ENCODE measurements at places on chromosomes 2 and 18.

GRCh38 chr2:110657724-110658305, 20.0 kb downstream of the BUB1 start:
- DNase-seq = no peak

DNA sequence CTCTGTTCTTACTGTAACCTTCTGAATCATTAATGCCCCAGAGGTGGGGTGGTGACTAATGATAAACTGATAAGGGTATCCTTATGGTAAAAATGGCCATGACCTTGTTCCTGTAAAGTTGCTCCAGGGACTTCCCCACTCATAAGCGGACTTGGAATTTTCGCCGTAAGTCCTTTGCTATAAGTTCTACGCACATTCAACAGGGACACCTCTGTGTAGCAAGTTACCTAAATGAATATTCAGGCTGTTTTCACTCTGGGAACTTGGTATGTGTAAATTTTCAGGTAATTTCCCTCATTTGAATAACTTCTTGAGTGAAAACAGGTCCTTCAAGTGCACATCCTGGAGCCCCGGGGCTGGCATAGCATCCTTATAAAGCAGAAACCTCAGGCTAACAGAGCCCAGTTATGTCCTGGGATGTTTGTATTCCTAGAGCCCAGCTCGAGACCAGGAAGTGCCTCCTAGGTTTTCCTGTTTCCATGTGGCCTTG, 9.4 kb upstream of the AGFG1 start:
- DNase-seq = no peak

DNA sequence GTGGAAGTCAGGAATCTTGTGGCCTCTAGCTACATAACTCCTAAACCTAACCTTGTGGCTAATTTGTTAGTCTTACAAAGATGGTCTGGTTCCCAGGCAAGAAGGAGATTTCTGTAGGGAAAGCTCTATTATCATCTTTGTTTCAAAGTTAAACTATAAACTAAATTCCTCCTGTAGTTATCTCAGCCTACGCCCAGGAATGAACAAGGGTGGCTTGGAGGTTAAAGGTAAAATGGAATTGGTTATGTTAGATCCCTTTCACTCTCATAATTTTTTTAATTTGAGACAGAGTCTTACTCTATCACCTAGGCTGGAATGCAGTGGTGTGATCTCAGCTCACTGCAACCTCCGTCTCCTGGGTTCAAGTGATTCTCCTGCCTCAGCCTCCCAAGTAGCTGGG, 24.6 kb upstream of the PDK1 start:
- DNase-seq = no peak

DNA sequence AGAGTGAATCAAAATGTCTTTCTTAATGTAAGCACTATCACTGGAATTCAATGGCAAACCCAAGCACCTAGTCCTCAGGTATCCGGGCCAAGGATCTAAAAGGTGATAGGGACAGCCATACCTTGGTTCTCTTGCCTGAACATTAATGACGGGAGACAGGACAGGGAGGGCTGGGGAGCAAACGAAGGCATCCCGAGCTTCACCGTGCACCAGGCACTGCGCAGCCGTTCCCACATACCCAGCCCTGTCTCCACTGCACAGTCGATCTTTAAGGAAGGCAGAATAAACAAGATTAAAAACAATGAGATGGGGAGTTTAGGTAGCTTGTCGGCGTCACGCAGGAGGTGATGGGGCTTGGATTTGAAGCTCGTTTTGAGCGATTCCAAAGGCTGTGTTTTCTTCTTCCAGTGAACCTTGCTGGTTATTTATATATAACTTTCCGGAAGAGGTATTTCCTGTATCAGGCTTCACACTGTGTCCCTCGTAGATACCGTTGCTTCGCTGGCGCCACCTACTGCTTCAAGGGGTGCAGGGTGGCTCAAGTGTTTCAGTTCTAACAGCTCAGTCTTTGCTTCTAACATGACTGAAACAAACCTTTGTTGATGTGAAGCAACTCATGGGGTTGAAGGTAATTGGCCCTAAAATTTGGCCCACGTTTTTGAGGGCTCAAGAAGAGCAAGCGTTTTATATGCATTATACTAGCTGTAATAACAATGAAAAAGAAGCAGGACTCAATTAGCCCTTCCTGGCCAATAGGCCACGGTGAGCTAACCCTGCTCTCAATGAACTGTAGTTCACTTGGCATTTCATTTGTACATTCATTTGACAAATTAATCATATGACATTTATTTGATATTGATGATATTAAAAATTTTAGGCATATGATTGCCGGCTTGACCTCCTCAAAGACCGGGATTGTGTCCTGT, 77.4 kb downstream of the DCDC2C start:
- peak; percentile 3 for DNase-seq

- no peak for DNase-seq
Observed at GRCh38 chr2:231928481-231928880, 2.3 kb upstream of the NPPC start.

- DNase-seq = no peak
Observed at GRCh38 chr2:201806442-201807170, at the start of gene CDK15. CDK15 (plus strand) TSS chr2:201806537; CDS start chr2:201806665, 128 bp downstream.
